CD4-positive, CD25-positive, alpha-beta regulatory T cell (primary cell): ENCODE measurements at places on chromosomes 16 and 17.

GRCh38 chr17:11109106-11109505 lies 131.9 kb upstream of the SHISA6 start:
- no peak for DNase-seq

- DNase-seq = no peak
These were observed 1.7 kb downstream of the ZNF469 start for GRCh38 chr16:88384222-88385111.

- DNase-seq = no peak
These were observed 11.0 kb downstream of the GPRC5C start for GRCh38 chr17:74442670-74443515.

GRCh38 chr17:74595037-74595750 lies 3.1 kb upstream of the CD300LD start:
- no peak for DNase-seq

- peak; percentile 65 for DNase-seq
These were observed at the start of gene UBTF for GRCh38 chr17:44219616-44220212. Gene UBTF (minus strand): TSS chr17:44219675. CDS start chr17:44218229, 1,446 bp downstream.

DNA sequence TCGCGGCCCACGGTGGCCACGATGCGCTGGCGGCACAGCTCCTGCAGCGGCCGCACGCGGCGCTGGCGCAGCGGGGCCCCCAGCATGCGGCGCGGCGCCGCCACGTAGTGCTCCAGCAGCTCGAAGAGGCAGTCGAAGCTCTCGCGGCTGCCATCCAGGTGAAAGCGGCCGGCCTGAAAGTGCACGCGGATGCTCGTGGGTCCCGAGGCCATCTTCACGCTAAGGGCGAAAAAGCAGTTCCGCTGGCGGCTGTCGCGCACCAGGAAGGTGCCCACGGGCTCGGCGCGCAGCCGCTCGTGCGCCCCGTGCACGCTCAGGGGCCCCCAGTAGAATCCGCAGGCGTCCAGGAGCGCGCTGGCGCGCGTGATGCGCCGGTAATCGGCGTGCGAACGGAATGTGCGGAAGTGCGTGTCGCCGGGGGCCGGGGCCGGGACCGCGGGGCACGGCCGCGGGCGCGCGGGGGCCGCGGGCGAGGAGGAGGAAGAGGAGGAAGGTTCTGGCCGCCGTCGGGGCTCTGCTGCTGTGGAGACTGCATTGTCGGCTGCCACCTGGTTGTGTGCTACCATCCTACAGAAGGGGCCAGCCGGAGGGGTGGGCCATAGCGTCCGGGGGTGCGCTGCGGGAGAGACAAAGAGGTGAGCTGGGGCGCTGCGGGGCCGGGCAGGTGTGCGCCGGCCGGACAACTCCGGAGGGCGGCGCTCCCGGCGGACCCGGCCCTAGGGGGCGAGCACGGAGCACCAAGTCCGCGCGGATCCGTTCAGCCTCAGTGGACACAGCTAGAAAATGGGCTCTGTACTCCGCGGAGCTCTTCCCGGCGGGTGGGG lies 879 bp downstream of the SOCS1 start:
- DNase-seq = peak; percentile 54

GRCh38 chr17:20225162-20226115 lies 216.3 kb downstream of the SPECC1 start:
- DNase-seq = no peak

- no peak for DNase-seq
These were observed 49.5 kb downstream of the ZNF423 start for GRCh38 chr16:49806446-49806845.

- DNase-seq = no peak
These were observed 38.9 kb upstream of the PLCG2 start for GRCh38 chr16:81740169-81740568.

GRCh38 chr16:28082624-28083023 lies 19.1 kb upstream of the GSG1L start:
- DNase-seq = no peak

DNA sequence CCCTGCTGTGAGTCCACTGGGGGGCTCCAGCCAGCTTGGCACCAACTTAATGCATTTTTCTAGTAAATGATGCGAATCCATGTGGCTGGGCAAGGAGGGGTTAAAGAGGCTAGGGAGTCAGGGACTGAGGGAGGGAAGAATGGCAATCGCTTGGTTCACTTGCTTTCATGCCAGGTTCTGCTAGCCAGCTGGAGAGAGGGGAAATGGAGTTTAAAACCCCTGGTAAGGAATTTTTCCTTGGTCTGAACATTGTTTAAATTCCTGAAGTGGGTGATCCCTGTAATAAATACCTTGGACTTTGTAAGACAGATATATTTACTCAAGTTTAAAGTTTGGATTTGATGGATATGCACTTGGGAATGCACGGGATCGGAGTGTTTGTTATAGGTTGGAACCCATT lies 22.8 kb downstream of the ANKFN1 start:
- no peak for DNase-seq

DNA sequence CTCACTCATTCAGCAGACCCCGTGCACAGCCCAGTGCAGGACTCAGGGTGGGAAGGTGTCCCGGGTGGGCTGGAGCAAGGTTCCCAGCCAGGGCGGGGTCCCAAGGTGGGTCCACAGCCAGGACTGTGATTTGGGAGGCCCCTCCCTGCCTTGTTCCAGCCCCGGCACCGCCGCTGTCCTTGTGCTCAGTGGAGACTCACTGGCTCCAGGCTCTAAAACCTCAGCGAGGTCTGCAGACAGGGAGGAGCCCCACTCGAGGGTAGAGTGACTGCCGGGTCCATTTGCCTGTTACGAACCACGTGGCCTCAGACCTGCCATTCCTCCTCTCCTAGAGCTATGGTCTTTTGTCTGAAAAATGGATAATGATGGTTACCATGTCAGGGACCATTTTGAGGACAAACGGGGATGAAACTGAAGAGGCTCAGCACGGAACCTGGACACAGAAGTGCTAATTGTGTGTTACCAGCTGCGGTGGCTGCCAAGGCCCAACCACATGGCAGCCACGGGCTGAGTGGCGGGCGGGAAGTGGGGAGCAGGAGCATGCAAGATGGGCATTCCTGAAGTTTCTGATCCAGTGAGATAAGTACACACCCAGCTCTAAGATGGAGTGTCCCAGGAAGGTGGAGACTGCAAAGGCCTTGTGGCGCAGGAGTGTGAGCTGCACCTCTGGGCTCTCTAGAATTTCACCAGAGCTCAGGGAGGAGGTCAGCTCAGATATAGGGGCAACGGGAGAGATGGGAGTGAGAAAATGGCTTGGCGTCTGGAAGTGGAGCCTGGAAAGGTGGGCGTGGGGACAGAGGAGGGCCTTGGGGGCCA lies 317.6 kb downstream of the SEC14L1 start:
- peak; percentile 65 for DNase-seq

GRCh38 chr17:39181303-39181702 lies 15.3 kb upstream of the ARL5C start:
- no peak for DNase-seq
